Adrenal gland (tissue), 19 donors: ENCODE measurements at places on chromosomes 12 and 14. TPM values are rescaled to one million over a fixed set of nuclear protein-coding genes. Genes with fewer than 3 reads are reported as not detected.

CLEC9A gene
- 0.22 TPM for total RNA-seq

NOC4L gene
- total RNA-seq = 14.5 TPM

GLIPR1L1 gene
- total RNA-seq = not detected

FLVCR2 gene
- 18.0 TPM for total RNA-seq

VWF gene
- 34.1 TPM for total RNA-seq

MYO1H gene
- total RNA-seq = not detected

PLCZ1 gene
- total RNA-seq = not detected

LTBR gene
- 190 TPM for total RNA-seq

NANOG gene
- total RNA-seq = 0.87 TPM

KRT2 gene
- not detected for total RNA-seq

NKX2-8 gene
- total RNA-seq = not detected

ALDH1L2 gene
- total RNA-seq = 4.5 TPM

EML5 gene
- 9.3 TPM for total RNA-seq

RHEBL1 gene
- 0.32 TPM for total RNA-seq

GAS2L3 gene
- 2.2 TPM for total RNA-seq

TAS2R8 gene
- total RNA-seq = 0.91 TPM

PRKD1 gene
- 26.2 TPM for total RNA-seq

KIF26A gene
- 14.5 TPM for total RNA-seq
